CD14-positive monocyte (primary cell): ENCODE measurements at places on chromosomes 12 and 14.

GRCh38 chr14:71273366-71273765 lies 366.1 kb downstream of the PCNX1 start:
- H3K4me3 ChIP-seq = no peak overlapping the region
- H3K36me3 ChIP-seq = no peaks in the 10 kb centered on the region
- no peaks in the 10 kb centered on the region for H3K27me3 ChIP-seq
- no peaks in the 10 kb centered on the region for H3K4me1 ChIP-seq
- no peak overlapping the region for H3K27ac ChIP-seq
- DNase-seq = no peak

GRCh38 chr12:26345471-26346003 lies 150.2 kb downstream of the SSPN start:
- no peak overlapping the region for H3K4me3 ChIP-seq
- H3K4me1 ChIP-seq = peaks cover 12% of the 10 kb centered on the region
- DNase-seq = no peak
- no peak overlapping the region for H3K27ac ChIP-seq
- no peaks in the 10 kb centered on the region for H3K27me3 ChIP-seq
- H3K36me3 ChIP-seq = no peaks in the 10 kb centered on the region

DNA sequence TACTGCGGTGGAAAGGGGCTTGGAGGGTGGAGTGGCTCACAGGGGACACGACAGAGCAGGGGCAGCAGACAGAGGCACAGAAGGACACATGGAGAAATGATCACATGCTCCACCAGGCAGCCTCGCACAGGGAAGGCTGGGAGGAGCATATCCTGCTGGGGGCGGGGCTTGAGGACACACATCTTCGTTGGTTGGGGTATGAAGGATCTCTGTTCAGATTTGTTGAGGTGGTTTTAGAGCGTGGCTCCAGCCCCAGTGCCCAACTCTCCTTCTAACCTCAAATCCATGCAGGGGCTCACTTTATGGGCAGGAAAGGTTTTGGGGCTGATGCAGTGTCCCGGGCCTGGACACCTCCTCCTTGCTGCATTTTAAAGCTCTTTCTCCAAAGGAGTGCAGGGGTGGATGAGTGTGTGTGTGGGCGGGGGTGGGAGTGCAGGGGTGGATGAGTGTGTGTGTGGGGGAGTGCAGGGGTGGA lies 733 bp upstream of the P3H3 start:
- DNase-seq = no peak
- no peak overlapping the region for H3K27ac ChIP-seq
- no peaks in the 10 kb centered on the region for H3K36me3 ChIP-seq
- H3K4me1 ChIP-seq = peaks cover 15% of the 10 kb centered on the region
- no peak overlapping the region for H3K4me3 ChIP-seq

GRCh38 chr12:130956456-130957303 lies 3.0 kb downstream of the ADGRD1 start:
- H3K36me3 ChIP-seq = no peaks in the 10 kb centered on the region
- no peaks in the 10 kb centered on the region for H3K27me3 ChIP-seq

GRCh38 chr14:65599375-65599774 lies 186.8 kb downstream of the FUT8 start:
- DNase-seq = no peak
- no peak overlapping the region for H3K27ac ChIP-seq
- H3K36me3 ChIP-seq = no peaks in the 10 kb centered on the region
- H3K27me3 ChIP-seq = no peaks in the 10 kb centered on the region
- no peaks in the 10 kb centered on the region for H3K4me1 ChIP-seq

GRCh38 chr12:123938679-123939480 lies 33.8 kb downstream of the CCDC92 start:
- H3K27me3 ChIP-seq = no peaks in the 10 kb centered on the region
- peaks cover 27% of the 10 kb centered on the region for H3K4me1 ChIP-seq
- no peak for DNase-seq

DNA sequence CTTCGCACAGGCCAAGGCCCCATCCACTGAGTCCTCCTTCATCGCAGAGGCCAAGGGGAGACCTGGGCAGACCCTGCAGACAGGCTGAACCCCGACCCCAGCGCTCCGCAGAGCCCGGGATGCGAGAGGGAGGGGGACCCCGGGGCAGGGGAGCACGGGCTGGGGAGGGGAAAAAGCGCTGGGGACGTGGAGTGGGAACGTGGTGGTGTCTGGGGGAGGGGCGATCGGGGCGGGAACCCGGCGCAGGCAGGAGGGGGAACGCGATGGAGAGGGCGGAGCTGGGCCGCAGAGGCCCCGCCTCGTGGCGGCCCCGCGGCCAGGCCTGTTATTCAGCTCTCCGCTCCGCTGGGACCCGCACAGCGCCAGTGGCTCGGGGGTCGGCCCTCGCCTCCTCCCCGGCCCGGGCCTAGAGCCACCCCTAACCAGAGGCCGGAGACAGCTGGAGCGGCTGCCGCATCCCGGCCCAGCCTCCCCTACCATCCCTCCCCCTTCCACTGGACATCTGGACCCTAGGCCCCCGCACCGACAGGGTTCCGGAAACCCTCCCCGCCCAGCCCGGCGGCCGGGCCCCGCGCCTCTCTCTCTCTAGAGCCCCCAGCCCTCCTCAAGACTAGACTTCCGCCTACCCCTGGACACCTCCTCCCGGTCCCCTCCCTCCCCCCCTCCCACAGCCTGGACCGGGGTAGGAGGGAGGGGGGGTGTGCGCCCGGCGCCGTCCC lies at the start of gene ARHGEF25:
TSS of gene ARHGEF25 (plus strand) at position 328 of the 719 bp plus-strand sequence. CDS start 460 bp downstream, outside the sequence.
- peaks cover 80% of the 10 kb centered on the region for H3K27me3 ChIP-seq
- H3K36me3 ChIP-seq = no peaks in the 10 kb centered on the region
- no peak within 1 kb of the TSS for H3K27ac ChIP-seq
- peak within 1 kb of the TSS; percentile 26 for H3K4me3 ChIP-seq

DNA sequence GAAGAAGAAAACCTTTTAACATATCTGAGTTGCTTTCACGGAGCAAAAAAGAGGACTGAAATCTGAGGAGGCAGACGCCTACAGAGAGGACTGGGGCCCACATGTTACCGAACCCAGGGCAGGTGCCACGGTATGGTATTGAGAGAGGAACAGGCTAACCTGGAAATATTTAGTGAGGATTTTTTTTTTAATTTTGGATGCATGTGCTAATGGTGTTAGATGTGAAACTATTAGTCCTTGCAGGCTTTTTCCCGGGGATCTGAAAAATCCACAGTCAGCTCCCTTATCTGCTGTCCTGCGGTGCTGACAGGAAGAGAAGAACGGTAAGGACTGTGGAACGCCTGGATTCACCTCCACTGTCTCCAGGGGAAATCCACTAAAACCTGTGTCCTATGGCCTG lies 819.7 kb downstream of the TMEM121 start:
- no peak overlapping the region for H3K27ac ChIP-seq
- H3K36me3 ChIP-seq = no peaks in the 10 kb centered on the region
- no peaks in the 10 kb centered on the region for H3K27me3 ChIP-seq
- H3K4me3 ChIP-seq = no peak overlapping the region

DNA sequence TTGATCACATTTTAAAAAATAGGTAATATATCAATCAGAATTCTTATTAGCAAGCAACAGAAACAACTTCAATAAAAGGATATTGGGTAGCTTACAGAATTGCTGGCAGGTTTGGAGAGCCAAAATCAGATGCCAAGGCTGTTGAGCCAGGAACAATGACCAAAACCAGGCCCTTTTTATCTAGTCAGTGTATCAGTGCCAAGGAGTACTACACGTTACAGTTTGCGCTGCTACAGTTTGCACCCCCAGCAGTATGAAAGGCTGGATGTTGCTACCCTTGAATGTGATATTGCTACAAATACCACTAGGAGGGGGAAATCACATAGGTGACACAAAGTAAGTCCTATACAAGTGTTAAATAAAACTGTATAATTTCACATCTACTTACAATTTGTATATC lies 19.3 kb downstream of the CGRRF1 start:
- H3K4me1 ChIP-seq = no peaks in the 10 kb centered on the region
- no peak for DNase-seq
- H3K36me3 ChIP-seq = peaks cover 61% of the 10 kb centered on the region

GRCh38 chr12:46230983-46231382 lies 37.9 kb downstream of the SLC38A1 start:
- no peak overlapping the region for H3K4me3 ChIP-seq
- DNase-seq = no peak
- no peaks in the 10 kb centered on the region for H3K27me3 ChIP-seq
- H3K27ac ChIP-seq = no peak overlapping the region

GRCh38 chr12:76143343-76144244 lies 59.1 kb upstream of the NAP1L1 start:
- H3K27ac ChIP-seq = no peak overlapping the region
- H3K4me1 ChIP-seq = peaks cover 5% of the 10 kb centered on the region
- no peak for DNase-seq
- no peaks in the 10 kb centered on the region for H3K36me3 ChIP-seq
- H3K27me3 ChIP-seq = no peaks in the 10 kb centered on the region

GRCh38 chr12:116910280-116910644 lies 488 bp upstream of the FBXW8 start:
- H3K4me1 ChIP-seq = peaks cover 7% of the 10 kb centered on the region
- H3K27ac ChIP-seq = no peak overlapping the region
- DNase-seq = no peak
- peaks cover 9% of the 10 kb centered on the region for H3K27me3 ChIP-seq
- H3K4me3 ChIP-seq = peak overlapping the region; percentile 43

GRCh38 chr14:23294734-23295561 lies 7.7 kb downstream of the PPP1R3E start:
- H3K36me3 ChIP-seq = peaks cover 31% of the 10 kb centered on the region
- H3K27ac ChIP-seq = no peak overlapping the region
- no peaks in the 10 kb centered on the region for H3K27me3 ChIP-seq
- peaks cover 20% of the 10 kb centered on the region for H3K4me1 ChIP-seq
